ENCODE measurements at places on chromosomes 5 and 9.
A peak's percentile ranks its signal among the peaks of the same experiment; 100 is the strongest.

- DNase-seq: no peak
Observed at GRCh38 chr5:574906-575305, 37.2 kb upstream of the CEP72 start.

DNA sequence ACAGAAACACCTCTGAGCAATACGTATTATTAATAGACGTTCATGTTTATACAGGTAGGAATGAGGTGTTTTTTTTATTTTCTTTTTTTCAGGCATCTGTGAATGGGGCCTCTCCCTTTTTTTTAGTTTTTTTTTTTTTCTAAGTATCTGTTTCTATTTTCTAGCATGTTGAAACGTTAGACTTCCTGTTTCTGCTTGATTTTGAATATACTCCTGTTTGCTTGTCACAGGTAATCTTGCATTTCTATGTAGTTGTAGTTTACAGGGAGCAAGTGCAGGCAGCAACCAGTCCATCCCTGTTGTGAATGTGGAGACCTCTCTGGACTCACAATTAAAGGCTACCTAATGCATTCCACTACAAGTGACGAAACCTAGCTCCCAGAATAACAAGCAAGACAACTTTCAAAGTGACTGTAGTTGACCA, 22.8 kb upstream of the TNFAIP8 start:
- DNase-seq: no peak

GRCh38 chr5:128263357-128263756, 179.8 kb downstream of the SLC12A2 start:
- DNase-seq: no peak

DNA sequence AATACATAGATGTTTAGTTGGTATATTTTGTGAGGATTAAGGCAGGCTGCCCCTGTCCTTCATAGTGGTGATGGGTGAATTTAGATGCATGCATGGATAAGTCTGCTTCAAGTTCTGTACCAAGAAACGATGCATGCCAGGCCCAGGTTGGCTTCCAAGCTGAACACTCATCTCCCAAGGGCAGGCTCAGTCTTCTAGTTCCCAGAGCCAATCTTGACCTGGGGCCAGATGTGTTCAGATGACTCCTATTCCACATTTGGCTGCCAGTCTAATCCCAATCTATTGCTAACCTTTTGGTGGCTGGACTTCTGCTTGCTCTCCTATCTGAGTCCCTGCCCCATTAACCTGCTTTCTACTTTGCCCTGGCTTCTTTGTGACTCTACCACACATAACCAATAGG, 18.5 kb upstream of the SNAPC3 start:
- DNase-seq: no peak

GRCh38 chr5:21058289-21058688, 1070.3 kb upstream of the CDH18 start:
- no peak for DNase-seq

DNA sequence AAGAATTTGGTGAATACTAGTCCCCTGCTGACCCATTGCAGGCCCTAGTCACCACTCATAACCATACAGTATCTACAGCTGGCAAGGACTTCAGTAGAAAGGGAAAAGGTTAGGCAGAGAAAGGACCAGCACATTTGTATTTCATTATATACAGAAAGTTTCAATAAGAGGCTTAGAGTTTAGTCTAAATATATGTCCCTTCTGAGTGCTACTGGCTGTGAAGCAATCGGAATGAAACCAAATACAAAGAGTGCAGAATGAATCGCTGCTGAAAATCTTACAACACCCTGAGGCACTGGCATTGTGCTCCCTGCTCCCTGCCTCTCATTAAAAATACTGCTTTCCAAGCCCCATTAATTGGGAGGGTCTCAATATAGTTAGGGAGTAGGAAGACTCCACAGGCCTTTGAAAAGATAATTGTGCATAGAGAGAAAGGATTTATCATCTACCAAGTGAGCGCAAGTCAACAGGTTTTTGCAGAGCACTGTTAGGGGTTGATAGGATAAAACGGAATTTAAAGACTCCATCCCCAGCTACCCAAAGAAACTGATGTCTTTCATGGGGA, 110.8 kb downstream of the SLC1A3 start:
- peak; percentile 67 for DNase-seq

All from eye (tissue), 1 donor.